ENCODE measurements at places on chromosomes 7 and 10.

DNA sequence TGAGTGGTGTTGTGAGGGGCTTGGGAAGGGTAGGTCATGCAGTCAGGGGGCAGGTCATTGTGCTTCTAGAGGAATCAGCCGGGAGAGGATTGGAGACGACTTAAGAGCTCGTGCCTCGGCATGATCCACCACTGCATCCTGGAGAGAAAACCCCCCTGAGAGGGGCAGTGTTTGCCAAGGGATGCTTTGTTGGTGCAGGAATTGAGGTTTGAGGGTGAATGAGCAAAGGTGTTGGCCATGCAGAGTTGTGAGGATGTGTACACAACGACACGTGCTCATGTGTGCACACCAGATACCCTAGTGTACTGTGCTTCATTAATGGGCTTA is 85.6 kb upstream of the ANLN start:
- no peak for DNase-seq

GRCh38 chr10:103706762-103707161 is 148.6 kb downstream of the SH3PXD2A start:
- DNase-seq = no peak

DNA sequence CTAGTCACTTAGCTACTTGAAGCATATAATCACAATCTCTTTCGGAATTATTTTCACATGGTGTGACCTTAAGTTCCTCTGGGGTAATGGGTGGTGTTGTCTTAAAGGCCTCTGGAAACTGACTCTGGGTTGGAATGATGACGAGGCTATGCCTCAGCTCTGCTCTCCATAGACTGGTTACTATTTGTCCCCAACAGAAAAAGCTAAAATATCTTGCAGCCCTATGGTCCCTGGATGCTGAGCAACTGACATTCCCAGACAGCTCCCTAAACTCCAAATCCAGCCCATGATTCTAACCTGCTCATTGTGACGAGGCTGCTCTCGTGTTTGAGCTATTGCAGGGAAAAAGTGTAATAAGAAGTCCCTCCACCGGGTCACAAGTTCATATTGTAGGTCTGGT is 51.6 kb downstream of the HBP1 start:
- no peak for DNase-seq

- no peak for DNase-seq
Measured at GRCh38 chr10:12579954-12580858, 230.9 kb downstream of the CAMK1D start.

- no peak for DNase-seq
Measured at GRCh38 chr7:149205690-149206381, 10.5 kb downstream of the ZNF282 start.

DNA sequence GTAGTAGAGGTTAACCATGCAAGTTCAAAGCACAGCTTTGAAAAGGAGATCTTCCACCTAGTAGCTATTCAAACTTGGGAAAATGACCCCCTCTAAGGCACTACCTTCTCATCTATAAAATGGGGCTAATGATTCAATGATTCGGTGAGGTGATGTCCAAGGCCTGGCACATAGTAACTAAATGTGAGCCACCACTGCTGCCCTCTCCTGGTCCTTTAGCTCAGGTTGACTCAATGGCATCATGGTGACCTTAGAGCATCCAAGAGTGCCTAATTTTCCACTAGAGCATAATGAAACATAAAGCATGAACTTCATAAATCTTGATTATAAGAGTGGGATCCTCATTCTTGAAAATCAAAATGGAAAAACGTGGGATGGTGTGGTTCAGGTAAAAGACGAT is 16.3 kb upstream of the PLCE1 start:
- no peak for DNase-seq

- no peak for DNase-seq
Measured at GRCh38 chr10:89114846-89115625, 92.1 kb downstream of the CH25H start.

GRCh38 chr7:130047831-130048230 is 3.3 kb downstream of the ZC3HC1 start:
- no peak for DNase-seq

DNA sequence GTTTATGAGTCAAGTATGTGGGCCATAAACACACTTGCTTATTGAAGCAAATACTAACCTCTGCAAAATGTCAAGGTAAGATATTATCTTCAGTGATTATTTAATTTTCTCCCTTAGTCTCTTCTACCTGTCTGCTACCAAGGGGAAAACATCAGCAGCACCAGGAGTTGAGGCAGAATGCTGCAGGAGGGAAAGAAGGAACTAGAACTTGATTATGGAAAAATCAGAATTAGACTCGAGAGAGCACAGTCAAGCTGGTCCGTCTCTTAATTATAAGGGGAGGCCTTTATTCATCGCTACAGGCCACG is 4.9 kb upstream of the ZFYVE27 start:
- no peak for DNase-seq

GRCh38 chr10:33666686-33667480 is 332.4 kb upstream of the NRP1 start:
- no peak for DNase-seq

GRCh38 chr7:134643131-134643530 is 3.5 kb upstream of the BPGM start:
- DNase-seq = no peak

- no peak for DNase-seq
Measured at GRCh38 chr10:51251110-51251509, 176.8 kb downstream of the PRKG1 start.

- DNase-seq = no peak
Measured at GRCh38 chr10:69892816-69893215, 91.1 kb downstream of the COL13A1 start.

DNA sequence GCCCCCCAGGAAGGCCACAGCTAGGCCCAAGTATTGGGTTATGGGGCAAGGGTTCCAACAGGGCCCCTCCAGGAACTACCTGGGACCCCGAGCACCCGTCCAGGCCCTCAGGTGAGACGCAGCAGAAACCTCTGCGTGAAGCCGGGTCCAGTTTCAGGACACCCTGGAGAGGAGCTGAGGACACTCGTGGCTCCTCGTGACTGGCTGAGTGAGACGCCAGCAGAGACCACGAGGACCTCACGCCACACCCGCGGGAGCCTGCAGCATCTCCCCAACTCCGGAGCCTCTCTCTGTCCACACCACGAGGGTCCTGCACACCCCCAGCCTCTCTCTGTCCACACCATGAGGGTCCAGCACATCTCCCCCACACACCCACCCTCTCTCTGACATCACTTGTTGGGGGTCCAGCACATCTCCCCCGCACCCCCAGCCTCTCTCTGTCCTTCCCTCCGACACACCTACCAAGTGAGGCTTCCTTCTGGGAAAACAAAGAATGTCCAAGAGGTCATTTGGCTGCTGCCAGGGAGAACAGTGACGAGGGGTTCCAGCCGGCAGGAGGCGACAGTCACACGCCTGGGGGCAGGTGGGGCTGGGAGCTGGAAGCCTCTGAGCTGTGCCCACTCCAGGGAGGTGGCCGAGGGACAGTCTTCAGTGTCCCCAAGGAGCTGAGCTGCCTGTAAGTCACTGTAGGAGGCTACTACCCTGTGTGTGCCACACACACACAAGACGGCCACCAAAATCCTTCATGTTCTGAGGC is 46.1 kb upstream of the PPP2R2D start:
- no peak for DNase-seq

DNA sequence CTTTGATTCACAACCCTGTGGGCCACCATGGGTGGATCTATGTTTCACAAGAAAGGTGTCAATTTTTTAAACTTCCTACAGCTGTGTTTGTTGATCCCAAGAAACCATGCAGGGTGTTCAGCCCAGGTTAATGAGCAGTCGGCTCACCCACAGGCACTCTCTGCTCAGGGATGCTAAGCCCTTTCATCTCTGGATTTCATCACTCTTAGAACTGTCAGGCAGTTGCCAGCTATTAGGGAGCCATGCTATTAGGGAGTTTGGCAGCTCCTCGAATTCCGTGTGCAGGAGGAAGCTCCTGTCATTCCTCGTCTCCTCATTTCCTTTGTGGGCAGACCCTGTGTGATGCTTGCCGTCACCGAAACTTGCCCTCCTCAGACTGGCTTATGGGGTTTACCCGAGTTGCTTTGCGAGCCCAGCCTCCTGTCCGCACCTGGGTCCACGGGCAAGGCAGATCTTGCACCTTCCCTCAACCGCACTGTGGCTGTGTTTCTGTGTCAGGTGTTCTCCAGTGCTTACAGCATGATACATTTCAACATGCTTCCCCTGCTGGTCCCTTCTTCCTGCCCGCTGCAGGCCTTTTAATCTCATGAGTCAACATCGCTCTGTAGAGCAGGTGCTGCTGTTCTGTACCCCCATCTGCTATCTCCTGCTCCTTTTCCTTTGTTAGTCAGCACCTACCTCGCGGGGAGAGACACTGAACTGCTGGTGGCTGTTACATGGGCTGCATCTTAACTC is 509.8 kb downstream of the SUGCT start:
- DNase-seq = peak; percentile 1

GRCh38 chr10:15898046-15898445 is 37.7 kb upstream of the MINDY3 start:
- DNase-seq = no peak

GRCh38 chr7:98711945-98712344 is 94.9 kb downstream of the NPTX2 start:
- no peak for DNase-seq

DNA sequence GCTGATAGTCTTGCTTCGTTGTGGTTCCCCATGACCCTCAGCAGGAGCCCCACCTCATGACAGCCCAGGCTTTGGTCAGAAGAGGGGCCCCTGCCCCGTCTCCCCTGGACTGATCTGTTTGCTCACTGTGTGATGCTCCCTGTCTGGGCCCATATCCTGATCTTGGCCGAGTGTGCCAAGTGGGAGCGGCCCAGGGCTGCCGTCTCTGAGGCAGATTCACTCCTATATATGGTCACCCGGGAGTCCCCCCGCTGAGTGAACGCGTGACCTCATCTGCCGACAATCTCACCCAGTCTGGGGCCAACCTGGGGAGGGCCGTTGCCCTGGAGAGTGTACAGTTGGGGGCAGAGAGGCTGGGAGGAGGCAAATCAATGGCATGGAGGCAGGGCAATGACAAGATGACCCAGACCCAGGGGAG is 34.5 kb downstream of the PPIF start:
- no peak for DNase-seq

- no peak for DNase-seq
Measured at GRCh38 chr7:94228223-94228622, 166.5 kb upstream of the COL1A2 start.

DNA sequence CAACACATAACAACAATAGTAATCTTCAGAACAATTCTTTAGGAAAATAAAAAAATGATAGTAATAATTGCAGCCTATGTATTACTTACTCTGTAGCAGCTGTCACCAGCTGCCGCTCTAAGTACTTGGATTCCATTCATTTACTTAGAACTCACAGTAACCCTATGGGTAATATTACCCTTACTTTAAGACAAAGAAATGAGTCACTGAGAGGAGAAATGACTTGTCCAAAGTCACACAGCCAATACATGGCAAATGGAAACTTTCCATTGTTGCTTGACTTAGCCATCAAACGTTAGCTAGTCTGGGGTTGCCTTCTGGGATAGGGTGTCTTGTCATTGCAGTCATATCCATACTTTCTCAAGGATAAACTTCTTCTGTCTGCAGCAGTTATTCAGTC is 3.6 kb downstream of the CCNY start:
- DNase-seq = no peak

GRCh38 chr7:44257618-44258422 is 57.0 kb downstream of the YKT6 start:
- peak; percentile 86 for DNase-seq

DNA sequence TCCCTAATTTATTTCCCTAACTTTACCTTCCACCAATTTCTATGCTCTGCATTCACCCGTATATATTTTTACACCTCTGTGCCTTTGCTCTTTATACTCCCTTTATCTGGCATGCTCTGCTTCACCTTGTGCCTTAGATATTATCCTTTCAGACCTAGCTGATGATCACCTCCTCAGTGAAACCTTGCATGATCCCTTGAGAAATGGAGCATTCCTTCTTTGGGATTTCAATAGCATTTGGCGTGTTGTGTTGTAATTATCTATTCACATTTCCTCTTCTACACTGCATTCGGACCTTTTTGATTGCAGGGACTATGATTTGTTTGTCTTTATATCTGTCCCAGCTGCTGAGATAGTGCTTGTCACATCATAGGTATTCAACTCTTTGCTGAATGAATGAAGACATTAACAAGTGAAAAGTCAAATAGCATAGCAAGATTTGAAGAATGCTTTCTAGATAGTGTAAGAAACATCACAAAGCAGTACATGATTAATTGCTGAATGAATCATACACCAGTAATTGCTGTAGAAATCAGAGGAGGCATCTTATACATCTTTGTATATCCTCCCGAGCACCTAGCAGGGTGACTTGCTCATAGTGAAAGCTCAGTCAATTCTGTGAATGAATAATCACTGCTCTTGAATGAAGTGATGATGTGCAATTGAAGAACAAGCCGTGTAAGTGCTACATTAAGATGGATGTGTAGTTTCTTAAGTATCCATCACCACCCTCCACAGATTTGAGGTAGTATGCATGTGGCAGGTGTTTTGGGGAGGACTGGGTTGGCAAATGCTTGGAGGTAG is 2.0 kb upstream of the TM9SF3 start:
- DNase-seq = peak; percentile 47

GRCh38 chr10:101848894-101849351 is 5.3 kb upstream of the KCNIP2 start:
- no peak for DNase-seq

GRCh38 chr10:1498746-1499358 is 238.5 kb downstream of the ADARB2 start:
- no peak for DNase-seq

DNA sequence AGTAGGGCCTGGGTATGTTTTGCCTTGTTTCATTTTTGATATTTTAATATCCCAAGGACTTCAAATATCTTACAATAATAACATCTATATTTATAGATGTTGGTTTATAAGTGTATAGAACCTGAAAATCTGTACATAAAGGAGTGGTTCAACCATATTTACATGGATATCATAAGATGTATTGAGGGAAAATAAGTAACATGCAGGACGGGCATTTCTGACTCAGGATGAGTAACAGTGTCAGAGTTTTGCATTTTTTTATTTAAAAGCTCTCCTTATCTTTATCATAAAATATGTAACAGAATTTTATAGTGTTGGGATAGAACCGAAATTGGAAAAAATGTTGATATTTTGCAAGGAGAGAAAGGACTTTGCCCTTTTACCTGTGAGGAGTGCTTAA is 1438.7 kb downstream of the REEP3 start:
- DNase-seq = no peak

- no peak for DNase-seq
Measured at GRCh38 chr10:95646160-95646559, 10.4 kb downstream of the ALDH18A1 start.

GRCh38 chr7:22204312-22204711 is 152.6 kb downstream of the RAPGEF5 start:
- DNase-seq = no peak

GRCh38 chr7:31892099-31892829 is 177.9 kb downstream of the PDE1C start:
- no peak for DNase-seq

GRCh38 chr7:139744768-139745677 is 32.8 kb downstream of the HIPK2 start:
- no peak for DNase-seq

DNA sequence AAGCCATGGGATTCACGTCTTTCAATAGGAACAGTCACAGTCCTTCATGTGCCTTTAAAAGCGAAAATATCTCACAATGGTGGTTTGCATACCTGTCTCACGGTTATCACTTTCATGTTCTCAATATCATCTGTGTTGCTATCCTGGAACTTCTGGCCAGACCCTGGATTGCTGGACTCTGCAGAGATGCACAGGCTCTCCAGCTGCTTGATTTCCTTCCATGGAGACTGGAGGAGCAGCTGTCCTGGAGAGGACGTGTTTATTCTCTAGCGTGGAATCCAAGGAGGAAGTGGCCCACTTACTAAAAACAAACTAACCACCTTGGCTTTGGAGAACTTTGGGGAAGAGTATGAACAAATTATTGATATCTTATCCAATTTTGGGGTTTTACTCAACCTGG is 16.5 kb downstream of the BTBD16 start:
- no peak for DNase-seq

GRCh38 chr10:69673521-69673920 is 43.5 kb downstream of the FAM241B start:
- no peak for DNase-seq

All from stimulated activated CD4-positive, alpha-beta T cell treated with anti-CD3 and anti-CD28 coated beads, Interleukin-15, amount 100 ng/mL, for 24 hours (primary cell).